H54 (cell line): ENCODE measurements at places on chromosomes 1 and 21.
A peak's percentile ranks its signal among the peaks of the same experiment; 100 is the strongest.

DNA sequence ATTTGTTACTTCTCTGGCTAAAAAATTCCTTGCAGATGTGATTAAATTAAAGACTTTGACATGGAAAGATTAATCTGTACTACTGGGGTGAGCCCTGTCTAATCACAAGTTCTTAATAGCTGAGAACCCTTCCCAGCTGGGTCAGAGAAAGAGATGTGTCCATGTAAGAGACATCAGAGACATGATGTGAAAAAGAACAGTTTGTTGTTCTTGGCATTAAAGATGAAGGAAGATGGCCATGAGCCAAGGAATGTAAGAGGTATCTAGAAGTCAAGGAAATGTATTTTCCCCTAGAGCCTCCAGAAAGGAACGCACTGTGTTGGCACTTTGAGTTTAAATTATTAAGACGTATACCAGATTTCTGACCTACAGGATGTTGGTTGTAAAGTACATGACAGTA, 1271.5 kb upstream of the PRMT6 start:
- no peak for DNase-seq

- DNase-seq, result no peak
These were observed 111.9 kb downstream of the CACNA1E start for GRCh38 chr1:181595234-181595633.

DNA sequence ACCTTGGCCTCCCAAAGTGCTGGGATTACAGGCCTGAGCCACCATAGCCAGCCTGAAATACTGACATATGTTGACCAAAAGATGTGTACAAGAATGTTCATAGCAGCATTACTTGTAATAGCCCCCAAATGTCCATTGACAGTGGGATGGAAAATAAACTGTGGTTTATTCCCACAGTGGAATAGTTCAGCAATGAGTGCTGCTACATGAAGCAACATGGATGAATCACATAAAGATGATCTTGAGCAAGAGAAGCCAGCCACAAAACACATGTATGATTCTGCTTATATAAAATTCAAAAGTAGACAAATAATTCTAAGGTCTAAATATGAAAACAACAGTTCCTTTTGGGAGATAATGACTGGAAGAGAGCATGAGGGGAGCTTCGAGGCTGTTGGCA, 9.1 kb upstream of the CREG1 start:
- no peak for DNase-seq

DNA sequence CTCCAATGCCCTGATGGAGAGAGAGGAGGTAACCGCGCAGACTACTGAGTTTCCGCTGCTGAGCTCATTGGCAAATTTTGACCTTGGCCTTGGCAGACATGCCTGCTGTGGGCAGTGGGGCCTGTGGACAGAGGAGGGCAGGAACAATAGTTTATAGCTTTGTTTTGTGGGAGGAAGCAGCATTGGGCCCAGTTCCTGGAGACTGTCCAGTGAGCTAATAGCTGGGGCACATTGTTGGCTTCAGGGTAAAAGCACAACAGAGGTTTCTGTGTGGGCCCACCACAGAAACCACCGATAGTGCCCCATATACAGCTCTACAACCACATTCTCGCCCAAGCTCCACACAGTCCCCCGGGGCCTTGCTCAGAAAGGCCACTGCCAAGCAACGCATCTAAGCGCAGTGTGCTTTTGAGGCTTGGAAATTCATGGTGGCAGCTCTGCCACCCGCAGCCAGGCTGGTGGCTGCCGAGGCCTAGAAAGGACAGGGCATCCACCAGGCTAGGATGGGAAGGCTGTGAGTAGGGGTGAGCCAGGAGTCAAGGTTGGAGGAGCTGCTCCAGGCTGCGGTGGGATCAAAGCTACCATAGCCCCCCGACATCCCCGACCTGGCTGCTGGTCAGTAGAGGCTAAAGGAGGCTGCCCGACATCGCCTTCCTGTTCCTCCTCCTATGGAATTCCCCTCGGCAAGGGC, 43.2 kb downstream of the NEK2 start:
- no peak for DNase-seq

DNA sequence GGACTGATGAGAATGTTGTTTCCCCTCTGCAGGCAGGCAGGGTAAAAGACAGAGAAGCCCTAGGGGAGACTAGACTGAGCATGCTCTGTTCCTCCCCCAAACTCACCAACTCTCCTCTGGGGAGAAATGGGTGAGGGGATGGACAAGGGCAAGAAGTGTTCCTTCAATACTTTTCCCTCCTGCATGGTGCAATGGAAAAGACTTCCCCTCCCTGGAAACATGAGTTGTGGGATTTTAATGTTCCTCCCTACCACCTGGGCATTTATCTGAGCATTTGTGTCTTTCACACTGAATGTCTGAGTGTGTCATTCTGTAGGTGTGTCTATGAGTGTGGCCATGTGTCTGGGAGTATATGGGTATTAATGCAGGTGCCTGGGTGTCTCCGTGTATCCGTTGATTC, 275.7 kb downstream of the C1orf94 start:
- DNase-seq, result no peak

DNA sequence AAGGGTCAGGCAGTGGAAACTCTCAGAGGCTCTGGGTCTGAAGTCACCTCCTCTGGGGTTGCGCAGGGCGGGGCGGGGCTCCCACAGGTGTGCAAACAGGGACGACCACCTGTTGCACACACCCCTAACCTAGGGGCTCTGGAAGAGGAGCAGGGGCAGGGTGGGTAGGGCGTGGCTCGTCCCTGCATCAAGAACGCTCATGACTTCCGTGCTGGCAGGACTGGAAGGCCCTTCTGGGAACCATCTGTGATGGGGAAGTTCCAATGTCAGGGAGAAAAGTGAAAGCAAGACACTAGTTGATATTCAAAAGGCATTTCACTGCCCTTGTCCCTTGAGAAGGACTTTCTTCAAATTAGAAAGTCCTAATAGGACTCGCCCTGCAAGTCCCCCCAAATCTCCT, 22.1 kb upstream of the CLSTN1 start:
- DNase-seq, result no peak

DNA sequence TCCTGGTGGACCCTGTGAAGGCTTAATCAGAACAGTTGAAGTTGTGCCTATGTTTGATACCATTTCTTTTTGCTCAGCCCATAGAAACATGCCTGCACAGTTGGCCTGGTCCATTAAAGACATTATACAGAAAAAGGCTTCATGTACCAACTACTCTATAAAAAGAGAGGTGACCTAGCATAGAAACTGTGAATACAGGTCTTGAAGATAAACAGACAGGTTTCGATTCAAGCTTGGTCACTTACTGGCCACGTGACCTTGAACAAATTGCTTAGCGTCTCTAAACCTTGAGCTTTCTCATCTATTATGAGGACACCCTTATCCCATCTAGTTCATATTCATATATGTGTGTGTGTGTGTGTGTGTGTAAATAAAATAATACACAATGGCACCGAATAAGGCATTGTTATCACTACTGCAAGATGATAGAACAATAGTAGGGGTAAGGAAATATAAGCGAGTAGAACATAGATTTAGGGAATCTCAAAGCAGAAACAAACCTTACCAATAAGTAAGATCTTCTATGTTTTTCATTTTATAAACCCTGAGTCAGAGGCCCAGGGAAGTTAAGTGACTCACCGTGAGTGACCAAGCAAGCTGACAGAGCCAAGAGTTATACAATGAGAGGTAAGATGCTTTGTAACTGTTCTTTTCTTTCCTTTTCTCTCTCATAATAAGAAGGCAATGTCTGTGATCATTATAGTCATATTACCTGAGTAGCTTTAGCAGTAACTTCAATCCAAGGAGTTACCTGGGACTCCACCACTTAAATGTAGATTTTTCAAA, 476.8 kb upstream of the DEPDC1 start:
- peak; percentile 7 for DNase-seq

DNA sequence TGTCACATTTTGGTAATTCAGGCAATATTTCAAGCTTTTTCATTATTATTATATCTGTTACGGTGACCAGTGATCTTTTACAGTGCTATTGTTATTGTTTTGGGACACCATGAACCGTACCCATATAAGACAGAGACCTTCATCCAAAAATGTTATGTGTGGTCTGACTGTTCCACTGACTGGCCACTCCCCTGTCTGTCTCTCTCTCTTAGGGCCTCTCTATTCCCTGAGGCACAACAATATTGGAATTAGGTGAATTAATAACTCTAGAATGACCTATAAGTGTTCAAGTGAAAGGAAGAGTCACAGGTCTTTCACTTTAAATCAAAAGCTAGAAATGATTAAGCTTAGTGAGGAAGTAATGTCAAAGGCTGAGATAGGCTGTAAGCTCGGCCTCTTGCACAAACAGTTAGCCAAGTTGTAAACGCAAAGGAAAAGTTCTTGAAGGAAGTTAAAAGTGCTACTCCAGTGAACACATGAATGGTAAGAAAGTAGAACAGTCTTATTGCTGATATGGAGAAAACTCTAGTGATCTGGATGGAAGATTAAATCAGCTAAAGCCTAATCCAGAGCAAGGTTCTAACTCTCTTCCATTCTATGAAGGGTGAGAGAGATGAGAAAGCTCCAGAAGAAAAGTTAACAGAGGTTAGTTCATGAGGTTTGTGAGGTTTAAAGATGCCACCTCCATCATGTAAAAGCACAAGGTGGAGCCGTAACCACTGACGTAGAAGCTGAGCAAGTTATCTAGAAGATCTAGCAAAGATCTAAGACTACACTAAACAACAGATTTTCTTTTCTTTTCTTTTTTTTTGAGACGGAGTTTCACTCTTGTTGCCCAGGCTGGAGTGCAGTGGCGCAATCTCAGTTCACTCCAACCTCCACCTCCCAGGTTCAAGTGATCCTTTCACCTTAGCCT, 19.7 kb upstream of the DIPK1A start:
- DNase-seq, result no peak
